ENCODE measurements at places on chromosomes 13 and 19.

DNA sequence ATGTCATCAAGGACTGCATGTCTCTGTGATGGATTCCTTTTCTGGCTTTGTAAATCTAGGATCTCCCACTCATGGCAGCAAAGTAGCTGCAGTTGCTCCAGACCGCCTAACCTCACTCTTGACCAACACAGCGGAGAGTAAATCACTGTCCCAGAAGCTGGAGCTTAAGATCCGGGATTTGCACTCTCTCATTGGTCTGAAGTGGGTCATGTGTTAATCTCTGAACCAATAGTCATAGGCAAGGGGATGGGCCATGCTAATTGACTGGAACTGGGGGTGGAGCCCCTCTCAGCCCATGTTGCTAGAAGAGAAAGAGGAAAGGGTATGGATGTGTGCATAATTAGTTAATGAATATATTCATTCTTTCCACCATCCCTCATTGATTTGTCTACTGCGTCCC lies 34.0 kb downstream of the VAV1 start:
- DNase-seq: no peak

GRCh38 chr13:64680739-64681138 lies 2549.4 kb downstream of the PCDH9 start:
- DNase-seq: no peak

DNA sequence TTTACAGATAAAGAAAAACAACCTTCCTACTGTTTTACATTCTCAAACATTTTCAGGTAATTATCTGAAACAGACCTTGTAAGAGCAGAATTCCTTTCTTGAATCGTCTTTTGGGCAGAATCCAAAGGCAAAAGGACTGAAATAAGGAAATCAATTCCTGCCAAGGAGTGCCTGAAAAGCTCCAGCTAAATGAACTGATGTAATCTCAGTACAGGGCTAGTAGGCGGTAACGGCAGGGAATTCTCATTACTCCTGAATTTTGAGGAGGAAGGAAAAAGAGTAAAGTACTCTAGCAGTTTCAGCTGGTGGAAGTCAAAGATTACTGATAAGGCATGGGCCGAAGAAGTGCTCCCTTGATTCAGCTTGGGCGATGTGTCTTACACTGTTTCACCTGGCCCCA lies 168.4 kb downstream of the PCDH9 start:
- no peak for DNase-seq

- no peak for DNase-seq
Observed at GRCh38 chr13:107801621-107802020, 413.7 kb downstream of the LIG4 start.

GRCh38 chr19:28836421-28836820 lies 376.5 kb downstream of the UQCRFS1 start:
- DNase-seq: no peak

- DNase-seq: no peak
Observed at GRCh38 chr13:98195054-98195791, 18.2 kb upstream of the RNF113B start.

DNA sequence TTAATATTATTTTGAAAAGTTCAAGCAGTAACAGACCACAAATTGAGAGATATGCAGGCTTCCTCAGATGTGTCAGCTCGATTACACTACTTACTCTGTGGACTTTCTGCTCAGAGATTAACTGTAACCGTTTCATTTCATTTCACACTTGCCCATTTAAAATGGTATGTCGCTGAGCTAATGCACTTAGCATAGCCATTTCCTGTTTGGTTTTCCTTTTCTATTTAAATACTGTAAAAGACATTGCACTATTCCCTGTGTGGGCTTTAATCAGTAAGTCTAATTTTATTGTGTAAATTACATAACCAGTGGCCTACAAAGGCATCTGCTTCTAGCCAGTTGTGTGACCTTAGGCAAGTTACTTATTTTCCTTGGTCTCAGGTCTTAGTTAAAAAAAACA lies 237.6 kb downstream of the LACC1 start:
- DNase-seq: no peak

DNA sequence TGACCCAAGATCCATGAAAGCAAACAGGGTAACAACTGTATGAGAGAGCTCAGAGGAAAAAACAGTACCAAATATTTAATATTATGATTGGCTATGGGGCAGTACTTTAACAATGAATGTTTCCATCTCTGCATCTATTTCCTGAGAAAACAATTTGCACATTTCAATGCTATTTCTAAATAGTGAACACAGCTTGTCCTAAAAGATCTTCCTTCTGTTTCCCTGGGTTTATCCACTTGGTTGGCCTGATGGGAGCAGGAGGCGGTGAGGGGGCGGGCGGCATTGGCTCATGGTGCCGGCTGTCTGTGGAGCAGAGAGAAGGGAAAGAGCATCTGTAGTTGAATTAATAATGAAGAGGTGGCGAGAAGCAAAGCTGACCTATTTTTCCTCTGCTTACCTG lies 291.4 kb downstream of the DCLK1 start:
- no peak for DNase-seq

GRCh38 chr13:32695602-32696250 lies 109.5 kb downstream of the PDS5B start:
- DNase-seq: no peak

DNA sequence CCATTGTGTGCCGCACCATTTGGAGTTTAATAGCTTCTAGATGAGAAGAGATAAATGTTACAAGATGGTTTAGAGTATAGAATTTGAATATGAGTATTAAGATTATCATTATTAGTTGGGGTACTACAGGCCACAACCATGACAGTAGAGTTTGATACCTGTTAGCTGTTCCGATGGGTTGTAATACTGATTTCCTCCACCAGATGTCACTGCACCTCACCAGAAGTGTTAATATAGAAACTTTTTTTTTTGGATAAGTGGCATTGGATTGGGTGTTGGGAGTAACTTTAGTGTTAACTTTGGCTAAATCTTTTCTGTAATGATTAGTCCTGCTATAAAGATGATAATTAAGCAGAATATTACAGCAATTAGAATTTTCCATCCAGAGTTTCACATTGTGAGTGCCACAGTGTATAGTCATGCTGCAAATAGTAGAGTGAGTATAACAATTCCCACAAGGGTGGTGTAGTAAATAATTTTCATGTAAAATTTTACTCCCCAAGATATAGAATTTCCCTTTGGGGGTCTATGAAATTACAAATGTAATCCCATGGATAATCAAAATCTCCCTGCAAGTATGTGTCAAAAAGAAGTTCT lies 56.3 kb downstream of the PSG3 start:
- DNase-seq: no peak

DNA sequence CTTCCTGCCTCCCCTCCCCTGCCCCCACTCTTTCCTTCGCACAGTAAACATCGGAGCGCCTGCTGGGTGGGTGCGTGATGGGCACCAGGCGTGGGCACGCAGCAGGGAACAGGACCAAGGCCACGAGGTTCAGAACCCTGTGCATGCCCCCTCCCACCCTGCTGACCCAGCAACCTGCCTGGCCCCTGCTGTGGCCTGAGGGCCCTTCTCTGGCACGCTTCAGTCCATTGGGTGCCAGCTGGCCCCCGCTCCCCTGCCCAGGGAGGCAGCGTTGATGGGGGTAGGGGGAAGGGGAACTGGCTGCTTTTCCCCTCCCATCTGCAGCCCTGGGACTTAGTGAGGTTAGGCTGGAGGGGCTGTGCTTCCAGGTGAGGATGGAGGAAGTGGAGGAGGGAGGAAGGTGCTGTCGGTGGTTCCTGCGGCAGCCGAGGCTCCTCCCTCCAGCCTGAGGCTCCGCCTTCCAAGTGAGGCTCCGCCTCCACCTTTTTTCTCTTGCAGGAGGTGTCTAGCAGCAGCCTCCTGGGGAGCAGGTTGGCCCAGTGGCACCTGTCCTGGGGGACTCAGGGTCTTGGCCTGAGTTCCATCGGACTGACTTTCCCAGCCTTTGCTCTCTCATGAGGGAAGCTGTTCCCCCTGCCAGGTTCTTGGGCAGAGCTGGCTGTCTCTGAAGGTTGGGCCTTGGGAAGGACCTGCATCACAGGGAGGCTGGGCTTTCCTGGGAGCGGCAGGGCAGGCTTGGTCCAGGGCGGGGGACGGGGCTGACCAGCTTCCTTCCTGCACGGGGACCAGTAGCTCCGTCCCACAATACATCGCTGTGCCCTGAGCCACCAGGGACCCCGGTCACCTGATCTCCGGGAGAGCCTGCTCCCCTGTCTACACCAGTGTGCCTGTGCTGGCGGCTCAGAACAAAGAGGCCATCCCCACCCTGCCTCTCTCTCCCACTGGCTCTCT lies 7.3 kb downstream of the PIAS4 start:
- no peak for DNase-seq

DNA sequence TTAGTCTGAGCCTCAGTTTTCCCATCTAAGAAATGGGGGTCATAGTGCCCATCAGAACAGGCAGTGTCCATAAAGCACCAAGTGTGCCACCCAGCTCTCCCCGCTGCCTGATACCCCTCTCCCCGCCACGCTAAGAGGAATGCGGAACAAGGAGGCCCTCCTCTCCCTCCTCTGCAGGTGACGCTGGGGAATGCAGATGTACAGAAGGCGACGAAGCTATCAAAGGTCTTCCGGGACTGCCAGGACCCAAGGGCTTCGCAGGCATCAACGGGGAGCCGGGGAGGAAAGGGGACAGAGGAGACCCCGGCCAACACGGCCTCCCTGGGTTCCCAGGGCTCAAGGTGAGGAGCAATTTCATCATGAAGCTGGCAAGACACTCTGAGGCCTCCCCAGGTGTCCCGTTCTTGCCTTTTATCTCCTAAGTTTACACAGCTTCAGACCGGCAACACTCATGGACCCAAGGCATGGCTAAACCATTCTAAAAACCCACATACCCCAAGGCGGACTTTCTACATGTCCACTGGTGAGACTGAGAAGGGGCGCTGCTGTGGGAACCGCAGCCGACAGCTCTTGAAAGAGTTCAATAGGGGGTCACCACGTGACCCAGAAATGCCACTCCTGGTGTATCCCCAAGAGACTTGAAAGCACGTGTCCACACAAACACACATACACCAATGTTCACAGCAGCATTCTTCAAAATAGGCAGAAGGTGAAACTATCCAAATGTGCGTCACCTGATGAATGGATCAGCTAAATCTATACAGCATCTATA lies 102.7 kb downstream of the RAB20 start:
- DNase-seq: no peak

DNA sequence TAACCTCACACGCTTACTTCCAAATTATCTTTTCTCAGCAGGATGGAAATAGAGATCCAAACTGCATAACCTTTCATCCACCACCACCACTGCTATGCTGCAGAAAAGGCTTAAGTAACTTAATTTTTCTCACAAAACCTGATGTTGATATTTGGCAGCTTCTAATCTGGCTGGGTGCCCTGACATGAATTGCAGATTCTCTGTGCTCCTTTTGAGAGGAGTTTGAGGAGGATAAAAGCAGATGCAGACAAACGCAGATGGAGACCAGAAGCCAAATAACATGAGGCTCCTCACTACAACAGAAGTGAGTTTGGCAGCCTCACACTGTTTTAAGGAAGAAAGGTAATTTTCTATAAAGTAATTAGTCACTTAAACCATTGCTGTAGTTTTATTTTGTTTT lies 646.2 kb upstream of the ATXN8OS start:
- DNase-seq: no peak

Measured in cortex of kidney (tissue), 1 donor.